ENCODE measurements at places on chromosomes 5 and 9. TPM values are rescaled to one million over a fixed set of nuclear protein-coding genes. Genes with fewer than 3 reads are reported as not detected.

SELENOP gene
- total RNA-seq = 65.8 TPM

ABL1 gene
- total RNA-seq = 42.4 TPM

DNA sequence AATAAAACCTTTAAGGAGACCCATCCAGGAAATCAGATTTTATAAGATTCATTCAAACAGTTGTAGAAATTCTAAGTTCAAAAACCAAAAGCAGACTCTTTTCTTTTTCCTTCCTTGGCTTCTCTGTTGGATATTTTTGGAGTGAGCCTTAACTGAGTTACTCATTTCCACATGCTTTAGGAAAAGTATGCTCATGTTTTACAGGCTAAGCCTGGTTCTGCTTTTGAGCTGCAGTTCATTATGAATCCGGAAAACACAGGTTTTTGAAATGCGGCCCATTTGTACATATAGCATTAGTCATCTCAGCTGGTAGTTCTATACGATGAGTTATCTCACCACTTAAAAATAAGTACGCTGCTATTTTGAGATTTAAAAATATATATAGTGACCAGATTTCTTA, 156.6 kb upstream of the DMRT1 start:
- no peak for DNase-seq

GRCh38 chr5:43007246-43007910, 32.7 kb downstream of the ANXA2R start:
- peak; percentile 81 for DNase-seq

GRCh38 chr9:131810351-131811170, 70.7 kb upstream of the RAPGEF1 start:
- DNase-seq = no peak

PCDHGA5 gene
- total RNA-seq = under 0.01 TPM

ZNF169 gene
- total RNA-seq = 5.9 TPM

DNA sequence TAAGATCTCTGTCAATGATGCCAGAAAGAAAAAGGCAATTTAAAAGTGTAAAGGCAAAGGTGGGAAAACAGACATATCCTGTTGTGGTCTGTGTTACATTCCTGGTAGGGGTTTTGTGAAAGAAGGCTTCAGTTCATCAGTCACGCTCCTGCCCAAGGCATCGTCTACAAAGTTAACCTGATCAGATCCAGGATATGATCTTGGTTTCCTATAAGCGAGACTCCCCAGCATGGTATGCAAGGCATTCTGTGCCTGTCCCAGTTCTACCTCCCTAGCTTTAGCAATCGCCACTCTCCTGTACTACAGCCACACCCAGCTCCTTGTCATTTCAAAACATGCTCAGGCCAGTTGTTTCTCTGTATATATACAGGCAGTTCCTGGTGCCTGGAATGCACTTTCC, 58.0 kb upstream of the PTPN3 start:
- DNase-seq = peak; percentile 91

DNA sequence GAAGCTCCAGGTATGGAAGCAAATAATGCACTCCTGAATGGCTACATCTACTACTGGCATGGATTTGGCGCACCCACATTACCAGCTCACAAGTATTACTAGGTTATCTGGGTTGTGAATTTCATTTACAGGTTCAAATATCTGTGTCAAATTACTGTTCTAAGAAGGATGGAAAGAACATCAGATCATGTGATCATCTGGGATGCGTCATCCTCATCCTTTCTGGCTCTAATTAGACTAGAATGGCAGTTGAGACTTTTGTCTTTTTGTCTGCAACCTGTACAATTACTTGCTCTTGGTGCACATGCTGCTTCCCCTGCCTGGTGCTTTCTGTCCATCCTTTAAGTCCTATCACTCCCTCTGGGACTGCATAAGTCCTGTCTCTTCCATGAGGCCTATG, 64.1 kb downstream of the PJA2 start:
- DNase-seq = no peak

CCL19 gene
- not detected for total RNA-seq

RHOBTB3 gene
- 183 TPM for total RNA-seq

GRCh38 chr5:154811239-154811638, 39.2 kb downstream of the FAXDC2 start:
- DNase-seq = no peak

CD14 gene
- total RNA-seq = not detected

DNA sequence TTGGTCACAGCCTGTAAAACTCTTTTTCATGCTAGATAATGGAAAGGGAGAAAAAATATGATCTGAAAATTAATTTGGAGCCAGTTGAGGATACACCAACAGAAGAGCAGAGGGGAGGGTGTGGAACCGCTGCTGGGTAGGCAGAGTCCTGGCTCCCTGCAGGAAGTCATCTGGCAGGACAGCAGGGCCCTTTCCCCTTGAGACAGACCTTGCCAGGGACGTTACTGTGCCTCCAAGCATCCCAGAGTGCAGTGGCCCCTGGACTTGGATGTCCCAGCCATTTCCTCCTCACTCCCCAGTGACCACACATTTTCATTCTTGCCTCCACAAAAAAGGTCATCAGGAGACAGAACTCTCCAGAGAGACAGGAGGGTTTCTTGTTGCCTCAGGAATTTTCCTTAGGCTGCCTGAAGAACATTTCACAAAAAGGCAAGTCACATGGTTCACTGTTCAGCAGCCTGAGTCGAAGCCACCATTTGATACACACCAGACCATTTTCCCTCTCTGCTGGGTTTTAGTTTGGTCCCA, 5.9 kb downstream of the TRPM3 start:
- no peak for DNase-seq

PCDHGA9 gene
- total RNA-seq = 3.2 TPM

DNA sequence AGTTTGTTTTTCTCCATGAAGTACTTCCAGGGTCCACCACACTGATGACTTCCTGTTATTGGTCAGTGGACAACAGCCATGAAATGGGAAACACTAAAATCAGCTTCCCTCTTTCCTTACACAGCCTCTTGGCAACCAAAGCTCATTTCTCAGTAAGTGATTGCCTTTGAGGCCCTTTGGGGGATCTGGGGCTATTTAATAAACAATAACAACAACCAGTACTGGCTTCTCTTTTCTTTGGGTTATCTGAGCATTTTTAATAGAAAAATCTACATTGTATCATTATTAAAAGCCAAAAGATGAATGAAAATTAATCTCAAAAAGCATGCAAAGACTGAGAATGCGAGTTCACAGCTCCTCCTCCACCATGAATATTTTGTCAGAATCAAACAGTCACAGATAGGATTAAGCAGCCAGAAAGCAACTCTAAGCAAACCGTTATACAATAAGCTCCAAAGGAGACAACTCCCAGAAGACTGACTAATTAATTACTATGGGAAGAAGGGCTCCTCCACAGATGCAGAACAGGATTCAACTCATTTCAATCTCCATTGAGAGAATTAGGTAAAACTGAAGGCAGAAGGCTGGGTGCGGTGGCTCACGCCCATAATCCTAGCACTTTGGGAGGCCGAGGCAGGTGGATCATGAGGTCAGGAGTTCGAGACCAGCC, 68.3 kb downstream of the SERINC5 start:
- DNase-seq = no peak

- no peak for DNase-seq
These were observed 60.4 kb downstream of the PSAT1 start for GRCh38 chr9:78357165-78357873.

- no peak for DNase-seq
These were observed 3.1 kb downstream of the CAMK4 start for GRCh38 chr5:111227226-111227782.

DNA sequence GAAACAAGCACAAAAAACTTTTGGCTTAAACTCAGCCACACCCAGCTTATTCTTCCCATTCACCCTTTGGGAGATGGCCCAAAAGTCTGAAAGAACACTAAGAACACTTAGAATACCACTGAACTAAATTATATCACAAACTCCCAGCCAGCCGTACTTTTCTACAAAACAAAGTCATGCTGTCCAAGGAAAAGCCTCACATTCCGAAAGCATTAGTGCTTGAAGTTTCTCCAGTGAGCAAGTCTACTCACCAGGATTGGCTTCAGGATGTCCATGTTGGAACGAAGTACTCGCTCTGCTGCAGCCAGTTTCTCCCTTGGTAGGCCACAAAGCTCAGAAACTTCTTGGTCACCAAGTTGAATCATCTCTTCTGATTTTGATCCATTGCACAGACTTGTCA, 69.7 kb downstream of the ABCA1 start:
- DNase-seq = no peak

All from renal cortical epithelial cell (primary cell).